CD8-positive, alpha-beta memory T cell (primary cell): ENCODE measurements at places on chromosomes 6 and 20.

GRCh38 chr6:139757784-139758183 lies 383.3 kb upstream of the CITED2 start:
- DNase-seq, result no peak

DNA sequence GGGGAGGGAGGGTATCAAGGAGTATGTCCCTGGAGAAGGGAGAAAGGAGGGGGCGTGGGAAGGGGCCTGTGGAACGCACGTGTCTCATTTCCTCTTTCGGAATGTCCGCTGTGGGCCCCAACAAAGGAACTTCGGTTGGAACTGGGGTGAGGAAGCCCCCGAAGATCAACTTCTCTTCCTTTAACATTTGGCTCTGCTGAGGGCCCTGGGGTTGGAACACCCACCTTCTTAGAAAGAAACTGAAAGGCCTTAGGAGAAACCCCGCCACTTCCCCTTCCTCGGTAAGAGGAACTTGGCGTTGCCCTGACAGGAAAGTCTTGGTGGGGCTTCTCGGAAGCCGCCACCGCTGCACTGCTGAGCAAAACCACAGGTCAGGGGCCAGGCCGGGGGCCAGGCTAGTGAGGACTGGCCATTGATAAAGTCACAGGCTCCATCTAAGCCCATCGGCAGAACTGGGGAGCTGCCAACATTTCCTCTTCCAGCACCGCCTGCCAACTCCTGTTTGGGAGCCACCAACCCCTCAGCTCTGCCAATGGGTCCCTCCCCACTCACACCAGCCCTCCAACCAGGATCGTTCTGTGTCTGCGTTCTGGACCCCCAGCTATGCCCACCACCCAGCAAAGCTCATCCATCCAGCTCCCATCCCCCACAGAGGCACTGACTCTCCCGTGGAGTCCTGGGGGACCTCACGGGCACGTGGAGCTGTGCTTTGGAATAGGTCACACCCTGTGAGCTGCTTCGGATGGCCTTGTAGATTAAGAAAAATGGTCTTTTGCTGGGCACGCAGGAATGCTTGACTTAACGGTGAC lies 44.8 kb downstream of the FGD2 start:
- DNase-seq, result peak; percentile 70

DNA sequence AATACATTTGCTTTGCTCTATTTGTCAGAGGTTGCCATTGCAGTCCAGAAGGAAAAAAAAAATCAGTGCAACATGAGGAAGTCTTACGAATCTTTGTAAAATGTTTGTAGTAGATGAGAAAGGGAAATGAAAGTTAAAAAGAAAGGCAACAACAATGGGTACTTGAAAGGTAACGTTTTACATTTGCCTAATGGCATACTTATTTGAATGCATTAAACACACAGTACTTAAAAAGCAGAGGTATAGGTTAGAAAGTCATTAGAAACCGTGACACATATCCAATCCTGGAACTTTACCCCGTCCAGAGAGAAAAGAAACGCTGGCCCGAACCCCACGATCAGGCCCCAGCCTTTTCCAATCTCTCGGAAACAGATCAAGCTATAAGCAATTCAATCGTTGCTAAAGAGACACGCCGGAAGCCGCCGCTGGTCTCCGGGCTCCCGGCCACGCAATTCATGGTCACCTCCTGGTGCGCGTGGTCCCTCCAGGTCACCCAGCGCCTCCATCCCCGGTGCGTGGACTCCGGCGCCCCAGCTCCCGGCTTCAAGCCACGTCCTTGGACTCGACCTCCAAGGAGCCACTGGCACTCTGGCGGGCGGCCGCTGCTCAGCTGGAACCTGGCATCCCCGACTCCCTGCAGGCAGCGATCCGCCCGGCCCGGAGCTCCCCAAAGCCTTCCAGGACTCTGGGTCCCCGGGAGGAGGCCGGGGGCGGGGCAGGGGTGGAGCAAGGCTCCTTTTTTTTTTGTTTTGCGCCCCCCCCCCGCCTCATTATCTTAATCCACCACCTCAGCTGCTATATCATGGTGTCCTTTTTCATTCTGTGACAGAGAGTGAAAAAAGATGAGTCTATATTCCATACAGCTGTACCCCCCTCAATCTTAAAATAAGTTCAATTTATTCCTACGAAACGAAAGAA lies at the start of gene SLC18B1:
Gene SLC18B1 (minus strand): TSS at position 687 of the 918 bp plus-strand sequence. CDS start 181 bp downstream, at position 506.
- peak; percentile 59 for DNase-seq

DNA sequence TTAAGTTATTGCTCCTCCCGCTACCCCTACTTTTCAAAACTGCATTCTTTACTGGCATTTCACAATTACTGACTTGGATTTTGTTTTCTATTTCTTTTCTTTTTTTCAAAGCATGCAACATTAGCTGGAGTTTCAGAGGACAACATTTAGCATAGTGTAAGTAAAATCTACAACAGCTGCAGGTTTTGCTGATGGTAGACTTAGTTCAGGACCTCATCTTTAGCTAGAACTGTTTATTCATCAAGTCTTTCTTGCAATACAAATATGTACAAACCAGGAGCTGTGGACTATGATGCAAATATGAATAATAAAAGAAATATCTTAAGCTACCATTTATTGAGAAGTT lies 728 bp upstream of the CEP162 start:
- DNase-seq, result no peak

GRCh38 chr6:163999475-164000125 lies 585.1 kb downstream of the QKI start:
- DNase-seq, result no peak

GRCh38 chr20:9112541-9113515 lies 43.9 kb downstream of the PLCB4 start:
- no peak for DNase-seq

GRCh38 chr6:161154796-161155335 lies 119.0 kb downstream of the AGPAT4 start:
- DNase-seq, result no peak

- no peak for DNase-seq
These were observed 14.9 kb downstream of the SYCP2L start for GRCh38 chr6:10901770-10902169.

DNA sequence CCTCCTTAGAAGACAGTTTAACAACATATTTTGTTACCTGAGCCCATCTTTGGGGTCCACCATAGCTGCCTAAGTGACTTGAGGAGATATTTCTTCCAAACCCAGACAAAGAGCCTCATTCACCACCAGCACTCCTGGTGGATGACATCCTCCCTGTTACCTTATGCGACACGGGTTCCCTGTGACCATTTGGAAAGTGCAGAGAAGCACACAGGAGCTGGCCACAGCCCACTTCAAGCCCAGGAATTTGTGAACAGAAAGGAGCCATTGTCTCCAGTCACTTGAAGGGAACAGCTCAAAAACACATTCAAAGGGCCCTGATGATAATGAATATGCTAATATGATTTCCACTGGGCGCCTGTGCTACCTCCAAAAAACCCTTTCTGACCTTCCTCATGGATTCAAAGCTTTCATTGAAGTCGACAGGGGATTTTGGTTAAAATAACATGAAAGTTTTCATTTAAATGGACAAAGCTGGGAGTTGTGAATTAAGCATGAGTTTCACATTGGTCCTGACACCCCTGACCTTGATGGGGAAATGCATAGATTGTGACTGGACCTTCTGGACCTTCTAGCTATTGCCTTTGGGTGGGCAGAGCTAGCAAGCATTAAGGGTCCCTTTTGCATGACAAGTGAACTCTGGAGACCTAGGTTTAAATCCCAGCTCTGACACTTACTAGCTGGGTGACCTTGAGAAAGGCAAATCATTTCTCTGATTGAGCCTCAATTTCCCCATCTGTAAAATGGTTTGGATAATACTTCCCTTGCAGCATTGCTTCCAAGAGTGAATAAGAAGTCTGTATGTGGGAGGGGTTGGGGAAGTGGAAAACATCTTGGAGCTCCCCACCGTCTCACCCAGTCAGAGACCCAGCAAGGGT lies 83.3 kb upstream of the SIRPA start:
- no peak for DNase-seq

DNA sequence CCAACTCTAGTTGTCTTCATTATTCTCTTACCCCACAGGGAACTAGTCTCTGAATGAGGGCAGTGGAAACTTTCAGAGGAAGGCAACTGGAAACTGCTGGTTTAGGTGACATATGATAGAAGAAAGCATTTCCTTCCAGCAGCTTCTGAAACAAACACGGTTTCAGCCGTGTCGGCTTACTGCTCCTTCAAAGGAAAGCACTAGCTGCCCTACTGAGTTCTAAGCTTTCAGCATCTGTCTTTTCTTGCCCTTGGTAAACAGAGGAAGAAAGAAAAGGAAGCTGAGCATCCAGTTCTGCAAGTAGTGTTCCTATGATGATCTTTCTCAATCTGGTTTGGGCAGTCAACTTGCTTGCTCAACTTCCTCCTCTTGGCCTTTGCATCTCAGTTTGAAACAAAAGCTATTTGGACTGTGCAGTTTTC lies 117.5 kb upstream of the CEP85L start:
- no peak for DNase-seq

DNA sequence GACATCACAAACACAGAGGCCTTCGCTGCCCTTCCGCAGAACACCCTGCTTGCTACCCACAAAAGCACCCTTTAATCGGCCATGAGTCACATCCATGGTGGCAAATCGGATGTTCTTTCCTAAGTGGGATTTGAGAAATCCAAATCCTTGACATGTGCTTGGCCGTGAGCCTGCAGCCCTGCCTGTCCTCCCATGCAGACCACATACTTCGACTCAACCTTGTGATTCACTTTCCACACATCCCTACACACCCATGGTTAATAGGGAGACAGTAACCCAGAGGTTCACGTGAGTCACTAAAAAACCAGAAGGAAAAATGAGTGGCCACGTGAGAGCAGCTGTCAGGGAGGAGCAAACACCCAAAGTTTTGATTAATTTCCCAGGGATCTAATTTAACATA lies 19.4 kb downstream of the RAMACL start:
- DNase-seq, result no peak

- DNase-seq, result no peak
These were observed 145.3 kb downstream of the KHDC1L start for GRCh38 chr6:73079978-73080377.

- no peak for DNase-seq
These were observed 30.7 kb downstream of the PARD6B start for GRCh38 chr20:50762045-50762422.

DNA sequence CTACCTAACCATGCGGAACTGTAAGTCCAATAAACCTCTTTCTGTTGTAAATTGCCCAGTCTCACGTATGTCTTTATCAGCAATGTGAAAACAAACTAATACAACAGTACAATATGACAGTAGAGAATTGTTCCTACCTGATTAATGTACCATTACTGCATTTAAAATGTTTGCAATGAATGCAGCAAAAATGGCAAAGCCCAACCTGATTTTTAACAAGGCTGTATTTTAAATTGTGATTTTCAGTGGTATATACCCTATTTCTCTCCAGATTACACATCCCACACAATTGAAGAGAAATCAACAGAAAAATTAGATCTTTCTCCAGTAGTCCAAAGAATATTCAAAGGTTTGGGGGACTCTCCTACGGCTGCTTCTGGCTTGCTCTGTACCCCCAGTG lies 3.3 kb upstream of the PCSK2 start:
- DNase-seq, result no peak

DNA sequence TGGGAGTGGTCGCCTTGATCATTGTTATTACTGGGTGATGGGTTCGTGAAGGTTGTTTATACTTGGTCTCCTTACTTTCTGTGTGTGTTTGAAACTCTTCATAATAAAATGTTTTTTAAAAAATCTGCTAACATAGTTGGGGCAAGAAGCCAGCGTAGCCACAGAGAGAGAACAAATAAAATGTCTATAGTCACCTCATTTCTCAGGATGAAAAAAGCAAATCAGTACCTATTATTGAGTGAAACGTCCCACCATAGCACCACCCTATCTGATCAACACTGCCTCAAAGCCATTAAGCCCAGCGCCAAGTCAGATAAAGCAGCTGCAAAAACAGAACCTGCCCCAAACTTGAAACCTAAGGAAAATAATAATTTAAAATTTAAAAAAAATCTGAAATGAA lies 89.7 kb upstream of the TAB2 start:
- no peak for DNase-seq

- no peak for DNase-seq
These were observed 20.3 kb upstream of the LRRN4 start for GRCh38 chr20:6074145-6074561.

- DNase-seq, result no peak
These were observed 96.6 kb downstream of the CDKAL1 start for GRCh38 chr6:20630617-20631548.

- no peak for DNase-seq
These were observed 51.3 kb downstream of the GRM4 start for GRCh38 chr6:34094474-34095135.

DNA sequence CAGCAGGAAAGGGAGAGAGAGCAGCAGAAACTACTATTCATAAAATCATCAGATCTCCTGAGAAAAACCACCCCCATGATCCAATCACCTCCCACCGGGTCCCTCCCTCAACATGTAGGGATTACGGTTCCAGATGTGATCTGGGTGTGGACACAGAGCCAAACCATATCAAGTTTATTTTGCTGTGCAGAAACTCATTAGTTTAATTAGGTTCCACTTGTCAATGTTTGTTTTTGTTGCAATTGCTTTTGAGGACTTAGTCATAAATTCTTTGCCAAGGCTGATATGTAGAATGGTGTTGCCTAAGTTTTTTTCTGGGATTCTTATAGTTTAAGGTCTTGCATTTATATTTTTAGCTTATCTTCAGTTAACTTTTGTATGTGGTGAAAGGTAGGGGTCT lies 422.0 kb upstream of the HS3ST5 start:
- no peak for DNase-seq

GRCh38 chr6:52503851-52504781 lies 72.7 kb downstream of the TRAM2 start:
- no peak for DNase-seq

DNA sequence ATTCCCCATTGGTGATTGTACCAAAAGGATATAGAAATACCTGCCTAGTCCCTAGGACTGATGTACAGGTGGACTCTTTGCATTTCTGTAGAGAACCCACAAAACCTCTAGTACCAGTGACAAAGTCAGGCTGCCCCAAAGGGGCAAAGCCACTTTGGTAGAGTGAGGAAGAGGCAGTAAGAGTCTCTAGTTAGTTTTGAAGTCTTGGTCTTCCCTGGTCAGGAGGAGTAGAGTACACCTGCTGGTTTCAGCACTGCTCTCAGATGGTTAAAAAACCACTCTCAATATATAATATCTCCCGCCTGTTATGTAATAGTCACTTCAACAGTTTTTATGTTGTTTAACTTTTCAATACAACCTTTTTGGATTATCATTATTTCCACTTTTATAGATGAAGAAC lies 344.9 kb downstream of the CDKAL1 start:
- DNase-seq, result no peak

DNA sequence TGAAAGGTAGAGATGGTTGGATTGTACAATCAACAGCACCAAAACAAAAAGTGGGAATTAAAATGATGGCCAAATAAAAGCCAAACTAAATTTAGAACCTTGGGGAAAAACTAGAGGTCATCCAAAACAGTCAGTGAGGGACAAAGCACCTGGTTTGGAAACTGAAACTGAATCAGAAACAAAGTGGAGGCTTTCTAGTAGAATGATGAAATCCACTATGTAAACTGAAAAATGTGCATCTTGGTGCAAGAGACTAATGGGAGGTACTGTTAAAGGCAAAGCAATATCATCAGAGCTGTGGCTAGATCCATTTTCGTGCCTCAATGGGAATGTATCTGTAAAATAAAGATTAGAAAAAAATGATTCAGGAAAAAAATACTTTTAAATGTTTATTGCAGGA lies 380.0 kb upstream of the GJE1 start:
- no peak for DNase-seq
